ENCODE measurements at places on chromosomes 12 and 14.
A peak's percentile ranks its signal among the peaks of the same experiment; 100 is the strongest.

GRCh38 chr12:41302979-41303403 lies 114.9 kb downstream of the PDZRN4 start:
- DNase-seq: no peak

DNA sequence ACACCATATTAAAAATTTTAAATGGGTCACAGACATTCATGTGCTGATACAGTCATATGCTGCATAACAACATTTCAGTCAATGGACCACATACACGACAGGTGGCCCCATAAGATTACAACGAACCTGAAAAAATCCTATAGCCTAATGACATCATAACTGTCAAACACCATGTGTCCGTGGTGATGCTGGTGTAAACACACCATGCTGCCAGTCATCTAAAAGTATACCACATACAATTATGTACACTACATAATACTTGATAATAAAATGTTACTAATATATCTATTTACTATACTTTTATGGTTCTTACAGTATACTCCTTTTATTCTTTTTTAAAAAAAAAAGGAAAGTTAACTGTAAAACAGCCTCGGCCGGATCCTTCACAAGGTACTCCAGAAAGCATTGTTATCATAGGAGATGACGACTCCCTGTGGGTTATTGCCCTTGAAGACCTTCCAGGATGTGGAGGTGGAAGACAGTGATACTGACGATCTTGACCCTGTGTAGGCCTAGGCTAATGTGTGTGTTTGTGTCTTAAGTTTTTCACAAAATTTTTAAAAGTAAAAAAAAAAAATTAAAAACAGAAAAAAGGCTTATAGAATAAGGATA lies 5.0 kb upstream of the TDG start:
- DNase-seq: no peak

- no peak for DNase-seq
Measured at GRCh38 chr14:92755495-92755894, 7.1 kb upstream of the LGMN start.

GRCh38 chr14:63867933-63868921 lies 15.4 kb downstream of the SYNE2 start:
- DNase-seq: no peak

GRCh38 chr12:49208676-49209075 lies 19.8 kb upstream of the TUBA1A start:
- DNase-seq: no peak

- no peak for DNase-seq
Measured at GRCh38 chr12:724194-724855, 28.1 kb upstream of the WNK1 start.

- DNase-seq: peak; percentile 51
Measured at GRCh38 chr12:19712041-19712440, 272.7 kb downstream of the AEBP2 start.

- no peak for DNase-seq
Measured at GRCh38 chr14:102690509-102691286, 86.6 kb upstream of the TRAF3 start.

GRCh38 chr12:51636986-51637385 lies 46.0 kb downstream of the SCN8A start:
- no peak for DNase-seq

DNA sequence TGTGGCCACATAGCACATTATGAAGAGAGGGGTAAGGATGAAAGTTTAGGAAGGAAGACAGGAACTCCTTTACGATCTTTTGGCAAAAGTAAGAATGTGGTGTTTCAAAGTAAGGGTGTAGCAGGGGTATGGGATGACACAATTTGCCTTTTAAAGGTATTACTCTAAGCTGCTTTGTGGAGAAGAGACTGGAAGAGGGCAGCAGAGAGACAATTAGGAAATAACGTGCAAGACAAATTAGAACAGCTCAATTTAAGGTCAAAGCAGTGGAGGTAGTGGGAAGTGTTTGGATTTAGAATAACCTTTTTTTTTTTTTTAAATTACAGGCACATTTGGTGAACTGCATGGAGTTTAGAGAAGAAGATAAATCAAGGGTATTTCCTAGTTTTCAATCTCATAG lies 342.6 kb downstream of the NOVA1 start:
- no peak for DNase-seq

- no peak for DNase-seq
Measured at GRCh38 chr12:42135259-42135814, 9.3 kb downstream of the GXYLT1 start.

GRCh38 chr14:71296184-71296583 lies 388.9 kb downstream of the PCNX1 start:
- DNase-seq: no peak

- no peak for DNase-seq
Measured at GRCh38 chr14:94998685-94999084, 158.6 kb downstream of the DICER1 start.

GRCh38 chr14:61930101-61930857 lies 168.1 kb downstream of the SNAPC1 start:
- no peak for DNase-seq

DNA sequence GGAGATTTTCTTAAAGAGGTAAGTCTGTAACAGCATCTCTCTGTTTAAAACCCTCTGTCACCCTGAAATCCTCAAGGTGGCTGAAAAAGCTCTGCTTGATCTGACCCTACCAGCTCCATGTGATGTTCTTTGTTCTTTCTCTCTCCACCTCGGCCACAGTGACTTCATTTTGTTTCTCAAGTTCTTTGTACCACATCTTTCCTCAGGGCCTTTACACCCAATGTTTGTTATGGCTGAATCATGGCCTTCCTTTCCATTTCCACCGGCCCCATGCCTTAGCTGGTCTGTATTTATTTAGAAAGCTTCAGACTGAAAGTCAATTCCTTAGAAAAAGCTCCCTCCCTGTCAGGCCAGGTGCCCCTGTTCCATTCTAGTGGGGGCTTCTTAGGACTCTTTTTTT lies 431.2 kb downstream of the NAV3 start:
- DNase-seq: no peak

Data from Caki2 (cell line).